Left forelimb (tissue), 1 donor: ENCODE measurements at places on chromosomes 13 and 19.

DNA sequence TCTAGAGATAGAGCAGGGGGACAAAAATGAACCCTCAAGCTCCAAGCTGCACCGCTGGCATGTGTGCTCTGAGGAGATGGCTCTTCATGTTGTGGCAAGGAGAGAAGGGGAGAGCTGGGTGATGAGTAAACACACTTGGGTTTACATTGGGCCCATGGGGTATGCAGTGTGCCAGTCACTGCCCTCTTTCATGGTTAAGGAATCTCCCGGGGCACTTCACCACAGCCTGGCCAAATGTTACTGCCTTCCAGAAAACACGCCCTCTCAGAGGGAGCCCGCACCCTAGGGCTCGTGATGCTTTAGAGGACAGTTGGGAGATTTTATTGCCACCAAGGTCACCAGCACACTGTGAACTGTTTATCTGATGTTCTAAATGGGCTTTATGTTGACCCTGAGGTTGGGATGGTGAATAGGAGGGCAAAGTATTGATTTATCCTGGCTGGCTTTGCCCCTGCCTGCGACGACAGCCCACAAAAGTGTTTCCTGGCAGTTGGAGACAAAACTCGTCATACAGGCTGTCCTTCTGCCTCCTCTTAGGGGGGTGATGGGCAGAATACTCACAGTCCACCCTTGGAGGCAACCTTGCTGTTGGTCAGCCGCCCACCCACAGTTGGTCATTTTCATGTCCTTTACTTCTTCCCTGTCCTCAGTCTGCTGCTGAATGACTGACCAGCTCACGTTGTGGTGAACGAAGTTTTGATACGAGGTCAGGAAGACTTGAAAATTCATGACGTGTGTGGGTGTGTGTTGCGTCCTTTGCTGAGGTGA, 156.9 kb downstream of the STK24 start:
- DNase-seq, result no peak

DNA sequence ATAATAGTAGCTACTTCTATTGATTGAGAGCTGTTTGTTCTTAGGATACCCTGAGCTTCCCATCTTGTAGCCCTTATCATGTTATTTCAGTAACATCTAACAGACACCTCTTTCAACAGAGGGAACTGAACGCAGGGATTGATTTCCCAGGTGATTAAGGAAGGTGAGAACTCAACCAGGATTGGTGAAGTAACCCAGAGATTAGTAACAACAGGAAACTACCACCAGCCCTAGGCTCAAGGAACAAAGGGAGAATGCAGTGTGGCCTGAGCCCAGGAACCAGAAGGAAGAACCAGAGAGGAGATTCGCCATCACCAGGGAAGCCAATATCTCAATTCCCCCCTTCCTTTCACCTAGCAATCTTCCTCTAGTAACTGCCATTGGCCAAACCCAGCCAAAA, 8.5 kb downstream of the DHRS12 start:
- DNase-seq, result no peak

GRCh38 chr13:70732611-70733010, 624.4 kb upstream of the KLHL1 start:
- no peak for DNase-seq

GRCh38 chr13:31824705-31825517, 85.6 kb downstream of the RXFP2 start:
- no peak for DNase-seq

DNA sequence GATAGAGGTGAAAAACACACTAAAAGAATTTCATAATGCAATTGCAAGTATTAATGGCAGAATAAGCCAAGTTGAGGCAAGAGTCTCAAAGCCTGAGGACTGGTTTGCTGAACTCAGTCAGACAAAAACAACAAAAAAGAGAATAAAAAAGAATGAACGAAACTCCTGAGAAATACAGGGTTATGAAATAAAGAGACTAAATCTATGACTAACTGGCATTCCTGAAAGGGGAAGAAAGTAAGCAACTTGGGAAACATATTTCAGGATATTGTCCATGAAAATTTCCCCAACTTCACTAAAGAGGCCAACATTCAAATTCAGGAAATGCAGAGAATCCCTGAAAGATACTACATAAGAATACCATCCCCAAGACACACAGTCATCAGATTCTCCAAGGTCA, 47.8 kb downstream of the UBL3 start:
- no peak for DNase-seq

DNA sequence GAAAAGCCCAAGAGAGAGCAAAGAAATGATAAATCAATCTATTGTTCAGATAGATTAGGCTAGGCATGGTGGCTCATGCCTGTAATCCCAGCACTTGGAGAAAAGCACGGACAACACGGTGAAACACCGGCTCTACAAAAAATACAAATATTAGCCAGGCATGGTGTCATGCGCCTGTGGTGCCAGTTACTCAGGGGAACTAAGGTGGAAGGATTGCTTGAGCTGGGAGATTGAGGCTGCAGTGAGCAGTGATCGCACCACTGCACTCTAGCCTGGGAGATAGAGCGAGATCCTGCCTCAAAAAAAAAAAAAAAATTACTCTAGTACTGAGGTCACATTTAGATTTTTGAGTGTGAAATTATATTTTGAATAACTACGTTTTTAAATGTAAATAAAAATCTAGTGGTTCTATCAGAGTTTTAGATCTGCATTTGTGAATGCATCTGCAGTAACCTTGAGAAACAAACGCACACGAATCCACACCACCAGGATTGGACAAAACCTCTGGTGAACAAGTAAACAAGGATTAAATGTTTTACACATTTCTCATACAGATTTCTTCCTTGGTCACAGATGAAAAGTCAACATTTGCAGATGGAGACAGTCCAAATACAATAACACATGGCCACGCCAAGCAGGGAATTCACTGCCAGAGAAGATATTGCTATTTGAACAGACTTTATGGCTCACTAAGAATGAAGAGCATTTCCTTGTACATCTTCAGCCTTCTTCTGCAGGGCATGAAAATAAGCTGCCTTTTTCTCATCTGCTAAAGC, 917.6 kb downstream of the PCDH9 start:
- DNase-seq, result no peak

- DNase-seq, result peak; percentile 92
Measured at GRCh38 chr19:10230861-10231611, at the start of gene S1PR2. Gene S1PR2 (minus strand): TSS chr19:10231331. CDS start chr19:10224905, 6,426 bp downstream.

DNA sequence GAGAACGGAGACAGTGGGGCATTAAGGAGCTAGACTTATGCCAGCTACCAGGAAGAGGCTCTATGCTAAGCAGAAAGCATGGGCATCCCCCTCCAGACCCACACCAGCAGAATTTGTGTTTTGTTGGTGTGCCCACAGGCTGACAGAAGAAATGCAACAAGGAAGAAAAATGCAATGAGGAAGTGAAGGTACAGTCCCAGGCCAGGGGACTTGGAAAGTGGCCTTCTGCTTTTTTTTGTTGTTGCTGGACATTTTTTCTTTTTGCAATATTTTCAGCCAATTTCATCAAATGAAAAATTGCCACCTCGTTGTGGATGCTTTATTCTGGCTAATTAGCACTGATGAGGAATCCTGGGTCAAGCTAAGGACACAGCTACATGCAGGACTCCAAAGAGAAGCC, 167.7 kb downstream of the TSHZ3 start:
- DNase-seq, result no peak

- DNase-seq, result no peak
Measured at GRCh38 chr13:33217256-33217655, 68.3 kb downstream of the STARD13 start.

DNA sequence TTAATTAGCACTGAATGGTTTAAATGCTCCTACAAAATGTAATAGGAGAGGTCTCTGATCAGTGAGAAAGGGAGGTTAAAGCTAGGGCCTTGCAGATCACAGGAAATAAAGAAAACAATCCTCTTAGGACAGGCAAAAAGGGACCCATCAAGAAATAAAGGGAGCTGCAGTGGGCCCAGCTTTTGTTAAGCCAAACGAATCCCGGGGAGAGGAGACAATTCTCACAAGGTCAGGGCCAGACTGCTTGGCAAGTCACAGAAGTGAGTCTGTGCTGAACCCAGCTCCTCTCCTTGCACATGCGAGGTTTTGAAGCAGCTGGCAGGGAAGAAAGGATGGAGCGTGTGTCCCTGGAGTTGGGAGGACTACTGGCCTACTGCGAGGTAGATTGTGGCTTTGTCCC, 285.8 kb downstream of the COG6 start:
- no peak for DNase-seq

DNA sequence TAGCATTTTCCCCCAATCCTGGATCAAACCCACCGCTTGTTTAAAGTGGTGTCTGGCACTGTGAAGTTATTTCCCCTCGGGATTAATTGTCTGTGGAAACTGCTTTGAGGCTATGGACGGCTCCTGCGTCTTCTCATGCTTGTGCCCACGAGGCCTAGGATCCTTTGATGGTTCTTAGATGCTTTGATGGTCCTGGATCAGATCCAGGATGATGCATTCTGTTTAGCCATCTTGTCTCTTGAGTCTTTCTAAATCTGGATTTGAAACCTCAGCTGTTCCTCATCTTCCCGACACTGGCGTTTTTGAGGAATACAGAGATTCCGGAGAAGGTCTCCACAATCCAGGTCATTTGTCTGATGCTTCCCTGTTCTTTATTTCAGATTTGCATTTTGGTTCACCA, 36.1 kb upstream of the USP29 start:
- DNase-seq, result no peak

DNA sequence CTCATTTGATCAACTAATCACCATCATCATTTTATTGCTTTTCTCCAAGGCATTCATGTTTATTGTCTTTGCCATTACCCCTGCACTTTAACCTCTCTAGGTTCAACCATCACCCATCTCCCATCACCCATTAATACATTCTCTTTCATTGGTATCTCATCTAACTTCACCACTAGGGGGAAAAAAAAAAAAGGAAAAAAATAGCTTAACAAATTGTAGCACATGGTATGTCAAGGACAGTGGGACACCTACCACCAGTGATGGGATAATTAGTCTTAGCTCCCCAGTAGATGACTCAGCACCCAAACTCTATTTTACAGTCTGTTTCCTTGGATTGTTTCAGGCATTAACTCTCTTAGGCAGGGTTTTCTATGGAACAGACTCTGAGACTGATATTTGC, 1770.2 kb upstream of the MIR17HG start:
- no peak for DNase-seq

GRCh38 chr13:99347911-99348451, 40.8 kb upstream of the GPR183 start:
- DNase-seq, result no peak

DNA sequence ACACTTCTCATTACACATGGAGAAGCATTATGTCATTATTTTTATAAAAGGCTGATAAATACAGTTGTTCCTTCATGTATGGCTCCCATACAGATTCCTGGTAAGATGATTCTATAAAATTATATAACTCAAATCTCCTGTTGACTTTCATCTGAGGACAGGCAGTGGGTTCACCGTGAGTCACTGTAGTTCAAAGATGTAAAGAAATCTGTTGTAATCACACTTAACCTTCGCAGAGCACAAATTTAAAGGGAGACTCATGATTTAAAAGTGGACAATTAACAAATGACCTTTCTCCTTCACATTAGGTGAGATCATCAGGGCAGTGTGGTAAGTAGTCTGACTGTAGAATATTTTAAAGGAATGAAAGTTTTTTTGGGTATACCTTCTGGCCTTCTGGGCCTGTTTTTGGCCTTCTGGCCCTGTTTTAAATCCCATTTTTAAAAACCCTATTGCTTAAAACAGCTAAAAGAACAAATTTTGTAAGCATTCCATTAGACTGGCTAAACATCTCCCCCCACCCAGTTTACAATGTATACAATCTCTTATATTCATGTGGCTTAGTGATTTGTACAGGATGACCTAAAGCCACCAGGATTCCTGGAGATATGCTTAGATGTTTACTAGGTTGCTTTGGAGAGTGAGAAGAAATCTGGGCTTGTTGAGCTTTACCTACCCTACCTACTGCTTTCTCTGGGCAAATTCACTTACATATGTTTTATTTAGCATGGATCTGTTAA, 171.2 kb downstream of the ITGBL1 start:
- no peak for DNase-seq

- peak; percentile 86 for DNase-seq
Measured at GRCh38 chr19:55437410-55437809, 5.7 kb downstream of the SHISA7 start.

DNA sequence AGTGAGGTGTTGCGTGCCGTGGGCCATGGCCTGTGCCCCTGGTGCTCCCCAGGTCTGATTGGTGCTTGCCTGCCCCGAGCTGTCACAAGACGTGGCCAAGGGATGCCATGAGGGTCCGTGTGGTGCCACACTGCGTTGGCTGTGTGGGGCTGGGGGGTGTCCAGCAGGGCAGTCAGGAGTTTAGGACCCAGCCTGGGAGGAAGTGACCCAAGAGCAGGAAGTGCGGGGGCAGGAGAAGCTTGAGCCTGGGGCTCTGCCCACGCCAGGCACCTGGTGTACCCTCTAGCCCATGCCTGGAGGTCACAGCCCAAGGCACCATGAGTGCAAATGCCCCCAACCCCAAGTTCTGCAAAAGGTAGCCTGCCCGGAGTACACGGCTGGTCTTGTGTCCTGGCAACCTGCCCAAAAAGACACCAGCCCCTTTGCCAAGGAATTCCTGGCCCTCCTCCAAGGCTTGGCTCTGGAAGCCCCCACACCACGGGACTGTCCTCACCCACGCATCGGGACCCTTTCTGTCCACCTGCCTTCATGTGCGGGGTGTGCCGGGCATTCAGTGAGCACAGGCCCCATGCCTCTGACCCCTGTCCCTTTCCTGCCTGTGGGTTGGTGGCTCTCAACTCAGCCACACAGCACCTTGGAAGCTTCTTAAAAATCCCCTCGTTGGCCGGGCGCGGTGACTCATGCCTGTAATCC, 24.9 kb downstream of the MPND start:
- no peak for DNase-seq

GRCh38 chr19:48683349-48683748, 10.5 kb upstream of the NTN5 start:
- DNase-seq, result no peak

GRCh38 chr19:29395111-29395733, 130.6 kb upstream of the VSTM2B start:
- no peak for DNase-seq

GRCh38 chr19:5993201-5993600, 15.3 kb upstream of the RANBP3 start:
- DNase-seq, result no peak

- no peak for DNase-seq
Measured at GRCh38 chr19:16369664-16370576, 45.3 kb downstream of the KLF2 start.

- no peak for DNase-seq
Measured at GRCh38 chr19:10245189-10245939, 6.7 kb upstream of the MRPL4 start.
